ENCODE measurements at places on chromosomes 6 and 20.

- DNase-seq, result no peak
Measured at GRCh38 chr6:45714741-45715507, 300.7 kb downstream of the CLIC5 start.

- no peak for DNase-seq
Measured at GRCh38 chr6:40492187-40492586, 95.0 kb downstream of the LRFN2 start.

- DNase-seq, result no peak
Measured at GRCh38 chr6:167980911-167981580, 16.4 kb upstream of the KIF25 start.

DNA sequence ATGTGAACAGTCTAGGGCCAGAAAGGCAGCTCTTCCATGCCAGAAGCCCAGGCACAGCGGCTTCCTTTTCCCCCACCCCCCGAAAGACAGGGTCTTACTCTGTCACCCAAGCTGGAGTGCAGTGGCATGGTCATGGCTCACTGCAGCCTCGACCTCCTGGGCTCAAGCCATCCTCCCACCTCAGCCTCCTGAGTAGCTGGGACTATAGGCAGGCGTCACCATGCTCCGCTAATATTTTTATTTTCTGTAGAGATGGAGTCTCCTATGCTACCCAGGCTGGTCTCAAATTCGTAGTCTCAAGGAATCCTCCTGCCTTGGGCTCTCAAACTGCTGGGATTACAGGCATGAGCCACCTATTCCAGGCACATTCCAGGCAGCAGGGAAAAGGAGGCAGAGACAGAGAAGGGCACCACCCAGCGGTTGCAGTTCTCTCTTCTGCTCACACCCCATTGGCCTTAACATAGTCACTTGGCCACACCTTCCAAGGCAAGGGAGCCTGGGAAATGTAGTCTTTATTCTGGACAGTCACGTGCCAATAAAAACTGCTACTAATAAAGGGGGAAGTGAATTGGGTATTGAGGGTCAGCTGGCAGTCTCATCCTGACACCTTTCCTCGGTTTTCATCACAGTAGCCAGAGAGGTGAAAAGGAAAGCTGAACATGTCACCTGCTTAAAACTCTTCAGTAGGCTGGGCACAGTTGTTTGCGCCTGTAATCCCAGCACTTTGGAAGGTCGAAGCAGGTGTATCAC is 205.9 kb downstream of the ZMYND8 start:
- DNase-seq, result no peak

Data from anterior cingulate cortex (tissue), 58 donors.